ENCODE measurements at places on chromosomes 12 and 14.

GRCh38 chr14:100776681-100777365, 49.1 kb upstream of the MEG3 start:
- no peak for DNase-seq

GRCh38 chr12:121532503-121533393, 48.1 kb downstream of the KDM2B start:
- no peak for DNase-seq

- no peak for DNase-seq
Measured at GRCh38 chr12:113062502-113063395, 6.2 kb downstream of the DTX1 start.

DNA sequence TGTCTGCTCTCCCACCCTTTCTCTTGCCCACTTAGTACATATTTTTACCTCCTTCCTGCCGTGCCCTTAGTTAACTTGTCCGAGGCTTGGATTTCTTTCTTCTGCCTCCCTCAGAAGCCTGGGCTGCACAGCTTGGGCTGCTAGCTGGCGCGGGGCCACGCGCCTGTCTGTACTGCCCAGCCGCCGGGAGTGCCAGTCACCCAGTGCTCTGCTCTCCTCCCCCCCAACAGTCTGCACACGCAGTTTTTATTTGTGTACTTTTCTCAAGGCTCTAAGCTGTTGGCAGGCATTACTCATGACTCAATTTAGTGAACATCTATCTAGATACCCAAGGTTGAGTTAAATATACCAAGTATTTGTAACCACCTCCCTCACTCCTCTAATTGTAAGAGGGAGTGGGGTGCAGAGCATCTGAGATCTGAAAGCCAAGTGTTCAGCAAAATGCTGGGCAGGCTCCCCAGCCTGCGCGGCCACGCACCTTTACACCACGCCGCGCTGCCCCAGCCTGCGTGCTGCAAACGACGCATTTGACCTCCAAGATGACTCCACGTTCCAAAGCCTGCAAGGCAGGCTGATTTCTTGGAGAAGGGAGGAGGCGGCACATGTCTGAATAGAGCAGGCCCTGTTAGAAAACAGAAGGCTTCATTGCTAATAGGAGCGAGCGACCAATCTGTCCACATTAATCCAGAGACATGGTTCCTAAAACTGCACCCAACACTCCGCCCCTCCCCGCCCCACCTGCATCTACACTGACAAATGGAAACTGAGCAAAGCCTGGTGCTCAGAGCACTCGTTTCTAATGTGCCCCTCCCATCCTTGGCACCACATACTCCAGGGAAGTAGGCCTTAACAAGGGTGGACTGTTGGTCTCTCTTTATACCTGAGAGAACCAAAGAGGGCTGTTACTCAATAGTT, 18.2 kb upstream of the CACNA2D4 start:
- DNase-seq, result no peak

- DNase-seq, result no peak
Measured at GRCh38 chr14:57512220-57512619, 18.6 kb upstream of the CCDC198 start.

DNA sequence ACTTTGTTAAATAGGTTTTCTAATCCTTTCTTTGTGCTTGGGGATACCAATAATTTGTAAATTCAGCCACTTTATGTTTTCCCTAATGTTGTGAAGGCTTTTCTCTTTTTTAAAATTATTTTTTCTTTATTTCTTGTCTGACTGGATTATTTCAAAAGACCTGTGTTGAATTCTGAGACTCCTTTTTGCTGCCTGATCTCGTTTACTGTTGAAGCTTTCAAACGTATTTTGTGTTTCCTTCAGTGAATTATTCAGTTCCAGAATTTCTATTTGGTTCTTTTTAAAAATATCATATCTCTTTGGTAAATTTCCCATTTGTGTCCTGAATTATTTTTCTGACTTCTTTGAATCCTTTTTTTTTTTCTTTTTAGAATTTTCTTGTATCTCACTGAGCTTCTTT, 241.6 kb downstream of the LRIG3 start:
- DNase-seq, result no peak

Data from NCI-H187 (cell line).